Left hindlimb (tissue), 1 donor: ENCODE measurements at places on chromosomes 3 and 15.

DNA sequence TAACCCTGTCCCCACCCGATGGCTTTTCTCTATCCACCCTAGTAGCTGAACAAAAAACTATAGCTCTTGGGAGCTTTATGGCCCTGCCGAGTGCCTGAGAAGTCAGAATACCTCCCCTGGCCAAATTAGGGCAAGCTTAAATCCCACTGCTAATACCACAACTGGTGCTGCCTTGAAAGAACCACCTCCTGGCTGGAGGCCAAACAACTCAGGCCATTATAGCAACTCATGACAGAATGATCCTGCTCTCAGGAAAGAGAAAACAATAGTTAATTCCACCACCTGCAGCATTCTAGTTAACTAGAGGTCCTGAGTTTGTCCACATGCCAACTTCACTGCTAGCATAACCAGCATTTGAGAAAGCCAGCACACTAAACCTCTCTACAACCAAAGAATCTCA lies 123.2 kb downstream of the RTP4 start:
- no peak for DNase-seq

GRCh38 chr3:154588831-154589230 lies 158.8 kb upstream of the GPR149 start:
- no peak for DNase-seq

- DNase-seq = no peak
Observed at GRCh38 chr3:197881270-197881969, 68.6 kb upstream of the RPL35A start.

- no peak for DNase-seq
Observed at GRCh38 chr15:52348056-52348745, 52.6 kb upstream of the MYO5C start.

DNA sequence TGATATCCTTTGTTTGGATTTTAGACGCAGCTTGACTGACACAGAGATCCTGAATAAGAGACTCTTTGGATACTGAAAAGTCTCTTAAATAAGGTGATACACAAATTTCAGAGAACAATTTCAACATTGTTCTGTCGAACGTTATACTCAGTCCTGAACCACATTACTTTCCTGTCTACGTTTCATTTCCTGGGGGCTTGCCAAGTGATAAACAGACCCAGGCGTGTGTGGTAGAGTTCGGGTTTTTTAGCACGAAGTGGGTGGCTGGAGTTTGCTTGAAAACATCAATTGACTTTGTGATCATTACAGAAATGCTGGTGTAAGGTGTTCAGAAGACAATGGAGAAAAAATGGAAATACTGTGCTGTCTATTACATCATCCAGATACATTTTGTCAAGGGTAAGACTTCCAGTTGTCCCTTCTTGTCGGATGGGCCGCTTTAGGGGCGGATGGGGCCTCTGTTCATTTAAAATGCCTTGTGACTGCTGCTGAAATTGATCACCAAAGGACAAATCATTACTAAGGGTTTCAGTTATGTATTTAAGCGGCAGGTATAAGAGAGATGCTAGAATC lies at the start of gene CD96:
TSS of gene CD96 (plus strand) at position 287 of the 573 bp plus-strand sequence. CDS start at position 339, 52 bp downstream.
- no peak for DNase-seq

GRCh38 chr15:41396111-41396510 lies 6.2 kb downstream of the NDUFAF1 start:
- no peak for DNase-seq

DNA sequence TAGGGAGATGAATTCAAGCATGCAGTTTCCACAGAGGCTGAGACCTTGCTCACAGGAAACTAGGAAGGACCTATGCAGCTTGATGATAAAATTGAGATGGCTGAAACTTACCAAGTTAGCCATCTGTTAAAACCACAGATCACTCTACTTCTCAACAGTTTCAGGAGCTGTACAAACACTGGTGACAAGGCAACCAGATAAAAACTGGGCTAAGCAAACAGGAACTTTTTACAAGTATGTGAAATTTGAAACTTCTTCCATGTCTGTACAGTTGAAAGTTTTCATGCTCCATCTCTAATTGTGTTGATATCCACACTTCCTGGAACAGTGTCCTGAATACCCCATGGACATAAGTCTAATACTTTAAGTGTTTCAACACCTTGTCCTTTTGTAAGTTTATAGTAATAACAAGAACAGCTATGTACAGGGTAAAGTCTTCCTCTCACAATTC lies 78.2 kb downstream of the FAIM start:
- no peak for DNase-seq
